SK-MEL-5 (cell line): ENCODE measurements at places on chromosomes 6 and 20. TPM values are rescaled to one million over a fixed set of nuclear protein-coding genes. Genes with fewer than 3 reads are reported as not detected.

Gene CSNK2B
- total RNA-seq = 213 and 226 TPM in 2 replicates

Gene DNAH8
- under 0.01 TPM in 1 of 2 replicates, not detected in the other for total RNA-seq

Gene HSD17B8
- 6.5 and 8.0 TPM in 2 replicates for total RNA-seq

Gene IYD
- total RNA-seq = not detected in 2 replicates

Gene CCN6
- total RNA-seq = not detected in 2 replicates
